Fibroblast of villous mesenchyme (primary cell): ENCODE measurements at places on chromosomes 1 and 21.

DNA sequence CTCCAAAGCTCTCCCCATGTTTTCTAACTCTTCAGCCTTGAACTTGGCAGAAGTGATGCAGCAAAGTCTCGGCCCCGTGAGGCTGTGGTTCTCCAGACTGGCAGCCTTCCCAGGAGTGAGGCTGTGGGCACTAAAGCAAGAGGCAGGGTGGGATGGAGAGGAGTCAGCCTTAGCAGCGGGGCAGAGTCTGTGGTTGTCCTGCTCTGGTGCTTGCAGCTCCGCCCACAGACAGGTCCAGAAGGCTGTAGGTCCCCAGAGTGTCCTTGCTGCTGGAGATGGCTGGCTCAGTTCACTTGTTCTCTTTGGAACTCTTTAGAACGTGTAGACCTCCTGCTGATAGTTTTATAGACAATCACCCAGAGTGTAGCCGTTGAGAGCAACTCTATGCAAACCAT lies 142.6 kb downstream of the AJAP1 start:
- DNase-seq: no peak

DNA sequence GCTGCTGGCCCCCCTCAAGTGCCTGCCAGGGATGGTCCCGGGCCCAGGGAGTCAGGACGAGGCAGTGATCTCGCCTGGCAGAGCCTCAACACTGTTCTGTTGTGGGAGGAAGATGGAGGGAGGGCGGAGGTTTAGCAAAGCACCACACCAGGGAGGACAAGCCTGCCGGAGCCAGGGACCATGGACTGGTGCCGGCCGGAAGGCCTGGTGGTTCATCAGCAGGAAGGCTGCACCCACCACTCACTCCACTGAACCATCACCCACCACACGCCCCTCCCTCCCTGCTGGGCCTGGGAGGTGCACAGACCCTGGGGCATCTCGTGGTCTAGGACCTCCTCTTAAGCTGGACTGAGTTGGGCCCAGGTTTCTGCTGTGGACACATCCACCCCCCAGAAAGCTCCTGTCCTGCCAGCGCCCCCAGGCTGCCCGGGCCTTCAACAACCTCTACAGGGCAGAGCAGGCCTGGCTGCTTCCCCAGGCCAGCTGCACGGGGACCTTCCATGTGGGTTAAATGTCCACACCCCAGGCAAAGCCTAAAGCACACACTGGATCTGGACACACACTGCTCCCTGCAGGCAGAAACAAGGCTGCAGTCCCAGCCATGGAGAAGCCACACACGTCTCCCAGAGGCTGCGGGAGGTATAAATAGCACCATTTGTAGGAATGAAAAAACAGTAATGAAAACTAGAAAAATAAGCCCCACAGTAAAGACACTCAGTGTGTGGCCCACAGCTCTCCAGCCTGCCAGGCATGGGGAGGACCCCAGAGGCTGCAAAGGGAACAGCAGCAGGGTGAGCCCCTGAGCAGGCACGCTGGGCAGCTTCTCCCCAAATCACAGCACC lies 10.4 kb upstream of the TMEM240 start:
- peak; percentile 59 for DNase-seq

GRCh38 chr1:164602101-164602422 lies 43.1 kb downstream of the PBX1 start:
- DNase-seq: no peak

GRCh38 chr1:45541193-45541592 lies 9.4 kb upstream of the AKR1A1 start:
- no peak for DNase-seq

DNA sequence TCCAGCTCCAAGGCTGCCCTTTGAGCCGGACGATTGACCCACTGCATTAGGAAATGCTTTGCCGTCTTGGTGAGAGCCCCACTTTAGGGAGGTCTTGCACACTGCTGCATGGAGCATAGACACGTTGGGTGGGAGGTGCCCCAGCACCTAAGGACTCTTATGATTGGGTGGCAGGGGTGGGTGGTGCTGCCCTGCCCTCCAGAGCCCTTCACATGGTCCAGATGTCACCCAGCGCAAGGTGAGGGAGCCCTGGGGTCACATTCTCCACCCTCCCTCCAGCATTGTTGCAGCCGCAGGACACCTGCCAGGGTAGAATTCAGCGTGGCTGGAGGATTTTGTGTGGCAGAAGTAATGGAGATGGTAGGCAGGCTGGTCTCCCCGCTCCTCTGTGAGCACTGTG lies 137.4 kb upstream of the COL6A1 start:
- no peak for DNase-seq

DNA sequence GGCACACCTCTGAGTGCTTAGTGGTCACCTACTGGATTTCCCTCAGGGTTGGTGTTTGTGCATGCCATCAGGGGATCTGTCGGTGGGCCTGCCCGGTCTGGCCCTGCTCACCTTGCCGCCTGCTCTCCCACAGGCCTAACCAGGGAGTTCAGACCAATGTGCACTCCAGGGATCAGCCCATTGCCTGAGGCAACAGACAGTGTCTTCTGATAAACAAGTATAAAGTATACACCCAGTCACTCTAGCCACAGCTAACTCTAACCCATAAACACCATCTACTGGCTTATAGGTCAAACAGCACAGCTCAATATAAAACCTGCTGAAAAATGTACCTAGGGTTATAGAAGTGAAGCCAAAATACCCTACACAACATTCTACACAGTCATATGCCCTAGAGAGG lies 1300.0 kb downstream of the PLA2G4A start:
- DNase-seq: peak; percentile 25
